Calu3 (cell line): ENCODE measurements at places on chromosomes 11 and 22. TPM values are rescaled to one million over a fixed set of nuclear protein-coding genes. Genes with fewer than 3 reads are reported as not detected.

DNA sequence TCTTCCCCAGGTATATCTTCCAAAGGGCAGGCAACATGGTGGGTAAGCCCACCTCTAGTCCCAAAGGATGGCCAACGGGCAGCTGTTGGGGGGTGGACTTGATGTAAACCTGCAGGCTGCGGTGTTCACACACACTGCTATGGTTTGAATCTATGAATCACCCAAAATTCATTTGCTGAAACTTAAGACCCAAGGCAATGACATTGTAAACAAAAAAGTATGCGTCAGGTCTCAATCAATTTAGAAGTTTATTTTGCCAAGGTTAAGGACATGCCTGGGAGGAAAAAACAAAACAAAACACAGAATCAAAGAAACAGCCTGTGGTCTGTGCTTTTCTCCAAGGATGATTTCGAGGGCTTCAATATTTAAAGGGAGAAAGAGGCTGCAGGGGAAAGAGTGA, 18.3 kb downstream of the RCN1 start:
- DNase-seq = peak; percentile 14

Gene FAM180B
- total RNA-seq = not detected in 2 replicates

DNA sequence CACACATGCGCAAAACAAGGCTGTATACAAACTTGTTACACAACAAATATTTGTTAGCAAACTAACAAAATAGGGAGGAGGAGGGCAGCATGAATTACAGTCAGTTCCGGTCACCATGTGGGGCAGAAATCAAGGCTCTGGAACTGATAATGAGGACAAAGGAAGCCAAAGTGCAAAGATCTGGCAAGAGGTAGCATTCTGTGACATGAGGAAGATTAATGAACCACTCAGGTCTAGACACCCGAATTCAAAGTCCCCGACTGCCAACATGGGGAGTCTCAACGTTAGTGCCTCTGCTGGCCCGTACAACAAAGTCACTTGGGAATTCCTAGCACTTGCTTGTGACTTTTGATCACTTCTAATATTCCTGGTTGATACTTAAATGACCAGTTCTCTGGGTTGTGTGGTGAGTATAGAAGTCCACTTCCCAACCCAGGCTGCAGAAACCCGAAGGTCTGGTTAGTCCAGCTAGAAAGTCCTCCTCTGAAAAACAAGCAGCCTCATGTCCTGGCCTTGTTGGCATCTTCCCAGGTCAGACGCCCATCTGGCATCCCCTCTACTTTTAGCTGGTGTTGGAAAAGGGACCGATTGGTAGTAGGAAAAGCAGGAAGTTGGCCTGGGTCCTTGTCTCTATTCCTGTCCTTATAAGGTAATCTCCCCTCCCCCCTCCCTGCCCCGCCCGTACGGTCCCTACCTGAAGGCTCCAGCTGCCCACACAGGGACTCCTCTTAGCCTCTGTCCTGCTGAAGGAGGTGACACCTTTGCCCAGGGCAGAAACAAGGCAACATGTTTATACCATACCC, 1.6 kb downstream of the SUN2 start:
- DNase-seq = peak; percentile 74

DNA sequence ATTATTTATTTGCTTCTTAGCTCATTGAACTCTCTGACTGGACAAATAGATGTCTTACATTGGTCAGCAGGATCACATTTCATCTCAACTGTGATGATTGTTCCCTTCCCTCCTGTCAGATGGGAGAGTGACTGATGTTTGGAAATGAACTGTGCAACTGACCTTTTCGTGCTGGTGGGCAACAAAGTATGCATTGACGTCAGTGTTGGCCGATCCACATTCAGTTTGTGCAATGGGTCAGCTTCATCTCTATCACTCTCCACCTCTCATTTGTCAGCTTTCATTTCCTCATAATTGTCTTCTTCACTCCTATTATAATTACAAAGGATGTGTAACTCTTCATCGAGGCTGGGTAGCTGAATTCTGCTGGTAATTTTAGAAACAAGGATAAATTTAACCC, 71.3 kb downstream of the PPP2R1B start:
- DNase-seq = peak; percentile 25

DNA sequence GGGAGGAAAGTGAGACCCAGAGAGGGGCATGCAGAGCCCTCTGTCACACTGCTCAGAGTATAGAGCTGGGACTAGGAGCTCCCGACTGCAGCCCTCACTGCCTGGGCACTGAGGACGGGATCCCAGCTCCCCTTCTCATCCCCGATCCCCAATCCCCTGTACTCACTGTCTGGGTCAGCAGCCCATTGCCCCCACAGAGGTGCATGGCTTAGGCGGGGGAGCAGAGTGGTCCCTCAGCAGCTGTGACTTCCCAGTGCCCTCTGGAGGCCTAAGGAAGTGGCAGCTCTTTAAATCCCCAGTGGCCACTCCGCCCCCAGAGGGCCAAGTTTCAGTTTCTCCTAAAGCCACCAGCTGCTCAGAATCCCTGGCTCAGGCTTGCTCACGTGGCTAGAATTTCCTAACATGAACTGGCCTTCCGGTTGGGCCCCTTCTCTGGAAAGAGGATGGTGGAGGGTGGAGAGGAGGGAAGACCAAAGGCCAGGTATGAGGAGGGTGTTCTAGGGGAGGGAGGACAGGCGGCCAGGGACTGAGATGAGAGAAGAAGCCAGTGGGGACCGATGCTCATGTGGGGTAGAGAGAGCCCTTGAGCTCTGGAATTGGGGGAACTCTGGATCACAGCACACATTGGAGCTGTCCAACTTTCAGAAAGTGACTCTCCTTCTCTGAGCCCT, at the start of gene BATF2:
Gene BATF2, minus strand, starts transcription at position 262 of the 671 bp plus-strand sequence. Its CDS starts 57 bp downstream, at position 205.
- DNase-seq = peak; percentile 84

- no peak for DNase-seq
Measured at GRCh38 chr11:115214644-115215234, 289.5 kb downstream of the CADM1 start.

DNA sequence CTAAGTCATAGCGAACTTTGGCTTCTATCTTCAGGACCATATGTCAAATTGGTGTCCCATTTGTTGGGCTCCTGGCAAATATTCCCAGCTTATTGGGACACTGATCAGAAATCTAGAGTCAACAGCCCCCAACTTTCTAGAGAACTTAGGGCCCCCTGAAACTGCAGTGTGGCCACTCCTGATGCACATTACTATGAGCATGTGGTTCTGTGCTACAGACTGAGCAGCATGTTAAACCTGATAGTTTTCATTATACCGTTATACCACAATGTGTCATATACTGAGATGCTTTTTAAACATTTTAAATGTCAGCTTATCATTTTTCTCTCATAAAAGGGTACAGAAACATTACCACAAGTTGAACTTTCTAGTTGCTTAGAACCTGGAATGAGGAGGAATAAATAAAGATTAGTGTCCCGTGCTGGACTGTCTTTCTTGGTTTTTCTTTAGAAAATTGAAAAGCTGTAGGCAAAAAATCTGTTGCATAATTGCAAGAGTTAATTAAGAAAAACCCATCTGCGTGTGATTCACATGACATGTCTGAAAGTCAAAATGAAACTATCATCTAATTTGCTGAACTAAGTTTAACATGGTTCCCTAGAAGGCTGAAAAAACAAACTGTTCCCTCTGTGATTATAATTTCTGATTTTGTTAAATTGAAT, 16.4 kb upstream of the CTSC start:
- no peak for DNase-seq
